ENCODE measurements at places on chromosomes 12 and 14.

DNA sequence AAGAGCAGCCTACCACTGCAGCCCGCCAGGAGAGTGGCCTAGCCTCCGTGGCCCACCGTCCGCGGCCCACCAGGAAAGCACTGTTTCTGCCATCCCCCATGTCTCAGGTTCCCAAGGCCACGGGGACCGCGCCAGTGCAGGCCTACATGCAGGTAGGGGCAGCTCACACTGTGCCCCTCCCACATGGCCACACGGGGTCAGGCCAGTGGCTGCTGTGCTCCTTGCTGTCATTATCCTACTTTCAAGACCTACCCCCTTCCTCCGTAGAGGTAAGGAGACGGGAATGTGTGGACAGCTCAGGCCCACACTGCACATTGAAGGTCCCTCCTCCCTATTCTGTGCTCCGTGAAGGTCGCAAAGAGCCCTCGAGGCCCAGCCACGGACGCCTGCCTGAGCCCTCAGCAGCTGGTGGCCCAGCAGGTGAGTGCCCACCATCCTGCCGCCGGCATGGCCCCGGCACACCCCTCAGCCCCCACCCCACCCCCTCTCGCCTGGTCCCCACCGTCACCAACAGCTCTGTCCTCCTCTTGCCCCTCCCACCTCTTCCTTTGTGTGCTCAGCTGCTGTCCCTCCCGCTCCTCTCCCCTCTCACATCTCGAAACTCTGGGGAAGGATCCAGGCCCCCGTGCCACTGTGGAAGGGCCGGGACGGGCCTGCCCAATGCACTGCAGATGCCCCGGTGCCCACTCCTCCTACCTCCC, 10.0 kb downstream of the DDX51 start:
- DNase-seq = no peak

GRCh38 chr12:29895966-29896365, 112.2 kb upstream of the TMTC1 start:
- no peak for DNase-seq

DNA sequence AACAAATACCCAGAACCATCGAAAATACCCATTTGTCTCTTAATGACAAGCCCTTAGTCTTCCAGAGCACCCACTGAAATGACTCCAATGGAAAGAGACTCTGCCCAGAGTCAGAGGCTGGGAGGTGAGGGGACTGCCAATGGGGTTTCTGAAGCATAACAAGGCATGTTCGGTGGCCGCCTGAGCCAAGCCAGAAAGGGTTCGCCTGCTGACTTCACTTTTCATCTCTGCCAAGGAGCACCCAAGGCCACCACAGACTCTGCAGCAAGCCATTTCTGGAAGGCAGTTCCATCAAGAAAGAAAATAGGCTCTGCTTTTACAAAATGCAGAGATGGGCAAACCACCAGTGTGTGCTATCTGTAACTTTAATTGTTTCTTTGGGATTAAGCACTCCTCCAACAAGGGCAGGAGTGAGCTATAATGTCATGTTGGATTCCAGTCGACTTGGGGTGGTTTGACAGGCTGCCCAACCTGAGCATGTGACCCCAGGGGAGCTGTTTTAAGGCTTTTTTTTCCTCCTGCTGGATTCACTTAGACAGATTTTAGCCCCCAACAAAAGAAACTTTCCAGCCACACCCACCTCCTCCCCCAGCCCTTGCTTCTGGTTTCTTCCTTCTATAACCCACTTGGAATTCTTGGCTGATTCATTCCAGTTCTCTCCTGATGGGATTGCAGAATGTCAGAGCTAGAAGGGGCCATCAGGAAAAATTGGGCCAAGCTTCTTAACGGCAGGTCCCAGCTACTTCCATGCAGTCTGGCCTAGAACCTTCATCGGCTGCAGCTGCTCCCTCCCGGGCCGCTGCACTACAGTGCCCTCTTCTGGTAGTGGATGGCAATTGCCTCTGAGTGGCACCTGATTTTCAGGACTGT, 24.1 kb downstream of the CKAP4 start:
- DNase-seq = peak; percentile 54

DNA sequence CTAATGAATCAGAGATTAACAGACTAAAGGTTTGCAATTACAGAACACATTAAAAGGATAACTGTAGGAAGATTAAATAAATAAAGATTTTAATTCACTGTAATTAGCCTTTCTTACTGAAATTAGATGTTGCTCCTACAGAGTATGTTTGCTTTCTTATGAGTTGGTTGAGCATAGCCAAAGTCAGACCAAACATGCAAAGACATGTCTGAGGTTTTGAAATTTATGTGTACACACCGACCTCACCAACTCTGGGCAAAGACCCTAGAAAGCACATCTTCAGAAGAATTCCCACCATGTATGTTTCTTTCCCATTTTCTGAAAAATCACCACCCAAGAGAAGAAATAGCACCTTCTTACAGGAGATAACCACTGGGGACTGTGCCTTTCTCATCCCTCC, 159.2 kb downstream of the PAX9 start:
- DNase-seq = no peak

GRCh38 chr12:92486443-92487137, 216.2 kb upstream of the PLEKHG7 start:
- no peak for DNase-seq

DNA sequence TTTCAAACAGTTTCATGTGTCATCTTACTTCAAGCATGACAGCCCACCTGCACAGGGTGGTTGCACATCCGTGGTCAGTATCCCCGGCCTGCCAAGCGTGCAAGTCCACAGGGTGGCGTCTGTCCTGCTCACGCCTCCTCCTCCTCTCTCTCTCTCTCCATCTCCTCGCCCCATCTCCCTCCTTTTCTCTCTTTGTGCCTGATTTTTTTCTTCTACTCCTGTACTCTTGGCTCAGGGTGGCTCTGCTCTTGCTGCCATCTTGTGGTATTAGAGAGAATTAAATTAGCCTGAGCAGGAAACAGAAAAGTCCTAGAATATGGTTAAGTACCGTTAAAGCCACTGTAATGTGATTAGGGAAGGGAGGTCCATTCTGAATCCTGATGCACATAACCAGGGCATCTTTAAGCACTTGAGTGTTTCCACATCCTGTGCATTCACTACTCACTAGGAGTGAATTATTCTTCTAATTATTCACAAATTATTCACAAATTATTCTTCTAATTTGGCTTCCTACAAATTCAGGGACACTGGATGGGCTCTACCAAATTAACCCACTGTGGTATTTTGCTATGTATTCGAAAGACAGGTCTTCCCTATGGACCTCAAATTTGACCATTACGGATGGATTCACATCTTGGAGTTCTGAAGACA, 25.5 kb upstream of the DTX1 start:
- peak; percentile 46 for DNase-seq

GRCh38 chr12:49917166-49917787, 13.6 kb upstream of the FAIM2 start:
- no peak for DNase-seq

- DNase-seq = no peak
These were observed 19.8 kb downstream of the KRT80 start for GRCh38 chr12:52171950-52172512.

DNA sequence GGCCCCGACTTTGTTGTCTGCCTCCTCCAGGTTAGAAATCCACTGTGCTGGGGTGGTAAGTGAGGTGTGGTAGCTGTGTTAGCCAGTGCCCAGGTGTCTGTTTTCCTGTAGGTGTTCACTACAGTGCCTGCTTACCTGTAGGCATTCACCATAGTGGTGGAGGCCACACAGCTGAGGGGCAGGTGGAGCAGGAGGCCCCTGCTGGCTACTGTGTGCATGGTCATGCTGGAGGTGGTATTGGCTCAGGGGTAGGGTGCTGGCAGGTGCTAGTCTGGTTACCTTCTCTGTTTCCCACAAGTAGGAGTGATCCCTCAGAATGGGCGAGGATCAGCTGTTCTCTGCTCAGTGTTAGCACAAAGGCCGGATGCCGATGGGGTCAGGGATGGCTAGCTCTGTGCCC, 217.3 kb downstream of the SYT10 start:
- DNase-seq = no peak

DNA sequence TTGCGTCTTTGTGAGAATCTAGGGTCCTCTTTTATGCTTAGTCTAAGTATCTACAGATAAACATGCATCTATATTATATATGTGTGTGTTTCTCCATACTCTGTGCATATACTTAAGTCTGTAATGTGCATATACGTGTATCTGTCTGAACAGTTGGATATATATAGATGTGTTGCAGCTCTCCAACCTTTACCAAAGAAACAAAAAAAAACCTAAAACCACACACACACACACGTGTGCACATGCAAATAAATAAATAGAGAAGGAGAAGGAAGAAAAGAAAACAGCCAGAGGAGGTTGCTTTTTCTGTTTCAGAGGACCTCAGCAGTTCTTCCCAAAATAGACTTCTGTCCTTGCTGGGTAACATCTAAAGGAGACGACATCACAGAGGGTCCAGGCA, 244.9 kb downstream of the CACNA1C start:
- DNase-seq = no peak

GRCh38 chr12:16271062-16271461, 6.4 kb downstream of the SLC15A5 start:
- DNase-seq = no peak

GRCh38 chr12:14558473-14558959, 9.2 kb downstream of the PLBD1 start:
- DNase-seq = no peak

DNA sequence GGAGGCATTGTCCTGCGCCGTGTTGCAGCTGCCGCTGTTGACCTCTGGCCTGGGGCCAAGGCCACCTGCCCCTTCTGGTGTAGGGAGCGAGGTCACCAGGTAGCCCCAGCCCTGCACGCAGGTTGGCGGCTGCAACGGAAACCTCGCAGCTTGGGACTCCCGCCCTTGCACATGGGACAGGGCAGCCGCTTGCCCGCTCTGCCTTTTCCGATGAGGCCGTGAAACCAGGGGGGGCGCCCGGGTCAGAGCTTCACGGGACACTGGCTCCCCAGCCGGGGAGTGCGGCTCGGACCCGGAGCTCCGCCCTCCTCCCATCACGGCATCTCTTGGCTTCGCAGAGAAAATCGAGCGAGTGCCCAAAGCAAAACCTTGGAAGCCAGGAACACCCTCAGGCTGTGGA, 25.4 kb downstream of the DNAH10 start:
- no peak for DNase-seq

DNA sequence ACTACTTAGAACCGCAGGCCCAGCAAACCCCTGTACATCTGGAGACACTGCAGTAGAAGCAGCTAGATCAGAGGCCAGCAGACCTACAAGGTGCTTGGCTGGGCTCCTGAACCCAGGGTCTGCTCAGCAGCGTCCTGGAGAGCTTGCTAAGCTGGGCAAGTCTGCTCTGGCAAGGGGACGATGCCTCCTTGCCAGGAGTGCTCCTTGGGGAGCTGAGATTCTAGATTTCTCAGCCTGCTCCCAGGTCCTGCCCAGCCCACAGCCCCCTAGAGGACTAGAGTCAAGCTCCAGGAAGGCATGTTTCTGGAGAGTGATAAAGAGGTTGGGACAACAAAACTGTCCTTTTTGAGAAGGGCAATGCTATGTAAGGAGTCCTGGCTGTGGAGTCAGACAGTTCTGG, 60.3 kb downstream of the HSPB8 start:
- DNase-seq = no peak

- DNase-seq = no peak
These were observed 1360.0 kb downstream of the AACS start for GRCh38 chr12:126425264-126425663.

- DNase-seq = no peak
These were observed 1397.3 kb upstream of the TMEM132C start for GRCh38 chr12:126869644-126870043.

DNA sequence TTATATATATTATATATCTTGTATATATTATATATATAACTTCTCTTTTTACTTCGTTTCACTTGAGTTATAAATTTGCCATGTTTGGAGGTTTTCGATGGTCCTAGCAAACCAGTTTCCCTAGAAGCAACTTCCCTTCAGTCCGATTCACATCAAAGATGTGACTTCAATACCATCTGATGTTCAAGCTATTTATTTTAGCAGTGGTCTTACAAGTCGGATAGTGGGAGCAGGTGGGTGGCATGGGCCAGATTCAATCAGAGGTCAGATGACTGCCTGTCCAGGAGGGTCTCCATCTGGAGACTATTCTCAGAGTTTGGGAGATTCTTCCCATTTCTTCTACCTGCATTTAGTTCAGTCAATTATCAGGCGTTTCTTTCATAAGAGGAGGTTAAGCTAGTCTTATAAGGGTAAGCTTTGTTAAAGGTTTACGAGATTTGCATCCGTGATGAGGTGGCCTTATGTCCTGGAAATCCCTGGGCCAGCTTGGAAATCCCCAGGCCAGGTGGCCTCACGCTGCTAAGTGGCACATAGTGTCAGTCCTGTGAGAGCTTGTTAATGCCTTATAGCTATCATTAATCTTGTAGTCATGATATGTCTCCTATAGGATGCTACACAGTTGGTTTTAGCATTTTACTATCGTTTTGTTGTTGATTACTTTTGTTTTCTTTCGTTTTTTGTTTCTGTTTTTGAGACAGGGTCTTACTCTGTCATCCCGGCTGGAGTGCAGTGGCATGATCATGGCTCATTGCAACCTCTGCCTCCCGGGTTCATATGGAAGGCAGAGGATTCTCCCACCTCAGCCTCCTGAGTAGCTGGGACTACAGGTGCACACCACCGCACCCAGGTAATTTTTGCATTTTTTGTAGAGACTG, 145.8 kb downstream of the BICD1 start:
- no peak for DNase-seq

GRCh38 chr12:119180380-119181040, 1.8 kb downstream of the HSPB8 start:
- peak; percentile 27 for DNase-seq

DNA sequence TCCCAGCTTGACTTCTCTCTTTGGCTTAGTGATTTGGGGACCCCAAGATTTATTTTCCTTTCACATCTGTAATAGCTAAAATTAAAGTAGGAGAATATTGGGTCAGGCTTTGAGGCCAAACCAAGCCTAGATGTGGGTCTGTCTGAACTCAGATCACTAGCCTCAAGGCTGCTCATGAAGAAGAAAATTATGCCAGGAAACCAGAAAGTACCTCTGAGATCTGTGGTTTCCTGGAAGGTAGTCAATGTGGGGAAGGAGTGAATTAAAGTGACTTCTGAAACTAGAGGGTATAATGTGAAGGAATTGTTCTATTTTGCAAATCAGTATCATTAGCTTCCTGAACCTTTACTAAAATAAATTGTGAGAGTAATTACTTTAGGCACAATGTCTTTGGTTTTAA, 13.4 kb upstream of the CLEC12A start:
- DNase-seq = no peak

DNA sequence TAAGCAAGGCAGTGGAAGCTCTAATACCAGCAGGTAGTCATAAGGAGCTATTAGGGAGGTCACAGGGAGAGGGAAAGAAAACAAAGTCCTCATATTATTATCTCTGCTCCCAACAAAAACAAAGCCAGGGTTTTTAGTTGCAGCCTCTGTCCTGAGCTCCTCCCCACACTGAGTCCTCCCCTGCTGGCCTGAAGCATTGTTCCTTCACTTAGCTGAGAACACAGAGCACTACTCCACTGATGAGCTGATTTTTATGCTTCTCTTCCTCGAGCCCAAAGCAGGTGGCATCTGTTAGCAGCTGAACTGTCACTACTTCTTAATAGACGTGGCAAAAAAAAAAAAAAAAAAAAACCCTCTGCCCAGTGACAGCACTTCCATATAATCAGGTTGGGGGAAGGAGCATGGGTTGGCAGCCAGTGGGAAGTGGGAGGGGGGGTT, 10.5 kb upstream of the STAC3 start:
- no peak for DNase-seq
